Myocyte (in vitro differentiated cells): ENCODE measurements at places on chromosomes 4 and X.
A peak's percentile ranks its signal among the peaks of the same experiment; 100 is the strongest.

DNA sequence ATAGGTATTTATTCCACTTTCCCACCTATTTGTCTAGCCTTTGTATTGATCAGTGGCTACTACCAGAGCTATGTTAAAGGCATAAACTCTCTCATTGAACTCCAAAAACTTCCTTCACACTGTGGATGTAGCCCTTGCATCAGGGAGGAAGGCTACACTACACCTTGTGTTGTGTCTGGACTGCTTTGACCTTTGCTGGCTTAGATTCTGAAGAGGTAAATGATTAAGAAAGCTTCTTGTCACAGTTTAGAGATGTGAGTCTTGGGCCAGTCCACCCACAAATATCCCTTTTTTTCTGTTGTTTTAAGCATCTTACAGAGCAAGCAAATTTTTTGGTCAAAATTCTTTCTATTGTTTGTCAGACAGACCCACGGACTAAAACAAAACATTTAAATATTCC, 1.9 kb downstream of the ENPEP start:
- no peak for DNase-seq

- DNase-seq, result no peak
Observed at GRCh38 chr4:128787509-128788311, 21.8 kb upstream of the JADE1 start.

- peak; percentile 20 for DNase-seq
Observed at GRCh38 chrX:119391279-119391678, 7.9 kb upstream of the SLC25A43 start.

DNA sequence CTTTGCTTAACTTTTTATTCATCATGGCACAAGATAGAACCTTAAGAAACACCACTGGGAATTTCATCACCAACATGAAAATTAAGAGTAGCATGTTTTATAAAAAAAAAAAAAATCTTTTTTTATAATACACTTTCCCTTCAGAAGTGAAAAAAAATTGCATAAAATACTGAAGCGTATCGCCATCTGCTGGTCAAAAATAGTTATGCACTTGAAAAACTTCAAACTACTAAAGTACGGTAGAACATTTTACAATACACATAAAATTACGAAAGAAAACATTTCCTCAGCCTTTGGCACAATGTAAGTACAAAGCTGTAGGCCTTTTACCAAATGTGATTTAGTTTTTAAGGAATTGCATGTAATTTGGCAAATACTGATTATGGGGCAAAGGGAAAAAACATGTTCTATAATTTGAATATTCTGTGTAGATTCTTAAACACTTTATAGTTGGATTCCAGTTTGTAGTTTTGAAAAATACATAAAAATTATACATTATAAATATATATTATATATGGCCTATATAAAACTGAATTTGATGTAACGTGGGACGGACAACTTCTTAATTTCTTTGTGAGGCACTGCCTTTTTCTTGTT, 26.5 kb downstream of the HCCS start:
- peak; percentile 38 for DNase-seq

GRCh38 chr4:139367421-139368090, 65.3 kb upstream of the NDUFC1 start:
- DNase-seq, result peak; percentile 17

DNA sequence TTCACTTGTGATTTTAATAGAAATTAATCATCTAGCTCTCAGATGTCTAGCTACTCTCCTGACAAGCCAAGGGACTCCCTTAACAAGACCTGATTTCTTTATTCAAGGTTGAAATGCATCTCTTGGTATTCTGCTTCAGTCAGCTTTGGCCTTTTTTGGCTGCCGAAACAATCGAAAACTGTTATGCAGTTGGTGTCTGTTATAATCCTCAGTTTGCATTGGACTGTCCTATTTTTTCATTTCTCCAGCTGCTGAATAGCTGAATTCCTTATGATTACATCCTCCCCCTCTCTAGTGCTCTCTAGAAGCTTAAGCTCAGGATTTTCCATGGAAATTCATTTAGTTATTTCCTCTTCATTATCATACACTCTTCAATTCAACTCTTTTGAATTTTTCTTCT, 177.2 kb downstream of the TRIML1 start:
- no peak for DNase-seq

DNA sequence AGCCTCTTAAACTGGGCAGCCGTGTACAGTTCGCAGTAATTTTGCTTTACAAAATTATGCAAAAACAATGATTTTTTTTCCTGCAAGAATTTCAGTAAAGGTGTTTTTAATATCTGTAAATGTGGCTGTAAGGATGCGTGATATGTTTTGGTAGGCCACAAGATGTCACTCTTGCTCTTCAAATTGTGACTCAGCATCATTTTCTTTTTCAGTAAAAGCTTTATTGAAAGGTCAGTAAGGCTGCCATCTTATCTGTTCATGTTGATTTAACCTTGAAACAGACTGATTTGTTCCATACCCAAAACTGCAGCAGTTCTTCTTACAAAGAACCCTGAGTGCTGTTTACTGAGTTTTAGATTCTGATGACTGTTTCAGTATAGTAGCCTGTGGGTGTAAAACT, 39.9 kb downstream of the TXLNG start:
- DNase-seq, result peak; percentile 36

DNA sequence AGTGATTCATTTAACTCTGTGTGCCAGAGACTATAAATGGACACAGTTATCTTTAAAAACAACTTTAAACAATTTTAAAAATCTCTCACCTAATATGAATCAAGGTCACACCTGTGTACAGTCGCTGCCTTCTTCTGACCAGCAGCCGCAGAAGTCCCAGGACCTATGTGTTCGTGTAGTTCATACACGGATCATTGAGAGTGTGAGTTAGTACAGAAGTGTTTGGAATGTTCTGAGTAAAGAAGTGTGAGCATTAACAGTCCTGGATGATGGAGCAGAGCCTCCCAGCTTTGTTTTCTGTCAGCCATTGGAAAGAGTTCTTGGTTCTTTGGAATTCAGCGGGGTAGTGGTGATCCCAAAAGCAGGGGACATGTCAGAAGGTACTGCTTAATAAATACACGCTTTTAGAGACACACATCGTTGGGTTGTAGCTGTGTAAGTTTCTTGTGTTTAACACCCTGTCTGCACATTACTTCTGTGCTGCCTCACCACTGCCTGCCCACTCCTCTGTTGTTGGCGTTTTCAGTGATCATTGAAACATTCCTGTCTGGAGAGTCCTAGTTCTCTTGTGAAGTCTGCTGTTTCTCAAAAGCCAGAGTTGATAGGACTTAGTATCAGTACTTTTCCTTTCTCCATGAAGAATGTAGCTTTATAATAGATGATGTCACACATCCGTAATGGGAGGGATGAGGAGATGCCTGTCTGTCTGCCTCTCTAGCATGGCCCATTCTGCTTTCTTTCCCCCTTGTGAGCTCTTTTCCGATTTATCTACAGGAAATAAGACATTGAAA, 90.6 kb downstream of the PTTG2 start:
- no peak for DNase-seq

GRCh38 chr4:1812720-1813119, 19.6 kb downstream of the FGFR3 start:
- DNase-seq, result no peak

- no peak for DNase-seq
Observed at GRCh38 chr4:100113096-100113495, 77.2 kb downstream of the DDIT4L start.

- no peak for DNase-seq
Observed at GRCh38 chr4:11495291-11495690, 66.6 kb upstream of the HS3ST1 start.

- no peak for DNase-seq
Observed at GRCh38 chr4:39096847-39097246, 34.8 kb downstream of the KLHL5 start.

DNA sequence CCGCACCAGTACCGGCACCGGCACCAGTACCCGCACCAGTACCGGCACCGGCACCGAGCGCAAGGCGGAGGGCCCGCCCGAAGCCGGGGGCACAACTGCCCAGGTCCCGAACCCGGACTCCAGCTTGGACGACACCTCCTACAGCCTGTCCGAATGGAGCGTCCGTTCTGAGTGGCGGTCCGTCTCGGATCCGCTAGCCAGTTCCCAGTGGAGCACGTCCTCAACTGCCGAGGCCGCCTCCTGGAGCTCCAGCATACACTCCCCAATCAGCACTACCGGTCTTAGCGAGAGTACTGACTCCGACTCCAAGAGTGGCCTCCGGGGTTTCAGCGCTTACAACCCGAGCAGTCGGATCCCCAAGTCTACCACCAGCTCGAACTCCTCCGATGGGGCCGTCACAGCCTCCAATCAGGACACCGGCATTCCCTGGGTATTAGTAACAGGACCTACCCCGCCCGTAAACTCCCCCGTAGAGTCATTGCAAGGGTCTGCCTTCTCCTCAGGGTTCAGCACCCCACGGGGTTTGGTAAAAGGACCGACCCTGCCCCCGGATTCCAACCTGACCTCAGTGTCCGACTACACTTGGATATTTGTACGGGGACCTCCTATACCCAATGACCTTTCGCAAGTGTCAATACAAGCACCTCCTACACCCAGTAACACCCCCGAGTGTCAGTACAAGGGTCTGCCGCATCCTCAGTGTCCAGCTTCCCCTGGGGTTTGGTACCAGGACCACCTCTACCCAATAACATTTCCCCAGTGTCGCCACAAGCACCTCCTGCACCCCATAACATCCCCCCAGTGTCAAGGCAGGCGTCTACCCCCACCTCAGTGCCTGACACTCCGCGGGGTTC, 721 bp upstream of the MAOA start:
- peak; percentile 44 for DNase-seq

GRCh38 chr4:139129206-139129605, 47.8 kb downstream of the ELF2 start:
- DNase-seq, result no peak

- no peak for DNase-seq
Observed at GRCh38 chrX:19410259-19410658, 66.5 kb downstream of the PDHA1 start.

DNA sequence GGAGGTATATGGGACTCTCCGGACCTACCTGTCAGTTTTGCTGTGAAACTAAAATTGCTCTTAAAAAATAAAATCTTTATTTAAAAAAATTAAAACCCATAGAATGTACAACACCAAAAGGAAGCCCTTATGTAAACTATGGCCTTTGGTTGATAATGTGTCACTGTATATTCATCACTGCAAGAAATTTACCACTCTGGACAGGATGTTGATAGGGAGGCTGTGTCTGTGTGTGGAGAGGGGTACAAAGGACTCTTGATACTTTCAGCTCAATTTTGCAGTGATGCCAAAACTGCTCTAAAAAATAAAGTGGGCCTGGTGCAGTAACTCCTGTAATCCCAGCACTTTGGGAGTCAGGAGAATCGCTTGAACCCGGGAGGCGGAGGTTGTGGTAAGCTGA, 2.9 kb upstream of the ZMYM3 start:
- DNase-seq, result no peak

DNA sequence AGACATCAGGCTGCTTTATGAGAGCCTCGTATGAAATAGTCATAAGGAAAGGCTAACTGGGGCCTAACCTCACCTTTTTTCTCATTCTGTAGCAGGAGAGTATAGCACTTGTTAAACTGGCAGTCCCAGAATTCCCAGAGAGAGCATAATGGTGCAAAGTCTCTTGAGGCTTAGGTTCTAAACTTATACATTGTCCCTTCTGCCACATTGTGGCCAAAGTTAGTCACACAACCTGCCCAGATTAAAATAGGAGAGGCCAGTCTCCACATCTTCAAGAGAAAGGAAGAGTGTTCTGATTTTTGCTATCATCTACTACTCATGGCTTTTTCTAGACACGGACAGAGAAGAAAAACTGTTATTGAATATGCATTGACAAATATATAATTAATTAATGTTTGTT, 1588.9 kb upstream of the PCDH7 start:
- no peak for DNase-seq

- DNase-seq, result no peak
Observed at GRCh38 chrX:133513123-133513522, 97.8 kb upstream of the GPC4 start.

- no peak for DNase-seq
Observed at GRCh38 chr4:87865288-87865687, 32.5 kb downstream of the MEPE start.

- DNase-seq, result peak; percentile 28
Observed at GRCh38 chr4:174523025-174523693, 871 bp upstream of the HPGD start.

DNA sequence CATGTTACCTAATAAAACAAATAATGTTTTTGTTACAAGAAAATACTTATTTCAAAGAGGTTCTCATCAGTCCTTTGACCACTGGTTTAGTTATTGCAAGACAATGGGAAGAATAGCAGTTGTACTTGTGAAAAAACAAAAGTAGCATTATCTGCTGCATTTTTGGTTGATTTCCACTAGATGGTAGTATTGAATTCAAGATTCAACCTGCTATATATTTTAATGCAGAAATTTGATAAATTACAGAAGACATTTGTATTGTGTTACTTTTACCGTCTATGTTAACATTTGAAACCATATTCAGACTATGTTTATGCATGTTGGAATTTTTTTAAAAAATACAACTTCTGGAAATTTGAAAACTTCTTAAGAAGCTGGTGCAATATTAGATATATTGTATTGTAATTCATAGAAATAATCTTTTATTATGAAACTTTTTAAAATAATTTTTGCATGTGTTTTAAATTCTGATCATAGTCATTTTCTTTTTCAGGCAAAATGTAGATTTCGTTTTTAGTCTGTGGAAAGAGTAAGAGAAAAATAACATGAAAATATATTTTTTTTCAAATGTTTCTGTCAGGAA, 56.4 kb downstream of the SPCS3 start:
- DNase-seq, result peak; percentile 26

- DNase-seq, result peak; percentile 1
Observed at GRCh38 chrX:53223955-53224859, 800 bp downstream of the KDM5C start.
